NB4 (cell line): ENCODE measurements at places on chromosomes 4 and X.

- DNase-seq = no peak
Measured at GRCh38 chr4:108473163-108473720, 147.1 kb upstream of the RPL34 start.

DNA sequence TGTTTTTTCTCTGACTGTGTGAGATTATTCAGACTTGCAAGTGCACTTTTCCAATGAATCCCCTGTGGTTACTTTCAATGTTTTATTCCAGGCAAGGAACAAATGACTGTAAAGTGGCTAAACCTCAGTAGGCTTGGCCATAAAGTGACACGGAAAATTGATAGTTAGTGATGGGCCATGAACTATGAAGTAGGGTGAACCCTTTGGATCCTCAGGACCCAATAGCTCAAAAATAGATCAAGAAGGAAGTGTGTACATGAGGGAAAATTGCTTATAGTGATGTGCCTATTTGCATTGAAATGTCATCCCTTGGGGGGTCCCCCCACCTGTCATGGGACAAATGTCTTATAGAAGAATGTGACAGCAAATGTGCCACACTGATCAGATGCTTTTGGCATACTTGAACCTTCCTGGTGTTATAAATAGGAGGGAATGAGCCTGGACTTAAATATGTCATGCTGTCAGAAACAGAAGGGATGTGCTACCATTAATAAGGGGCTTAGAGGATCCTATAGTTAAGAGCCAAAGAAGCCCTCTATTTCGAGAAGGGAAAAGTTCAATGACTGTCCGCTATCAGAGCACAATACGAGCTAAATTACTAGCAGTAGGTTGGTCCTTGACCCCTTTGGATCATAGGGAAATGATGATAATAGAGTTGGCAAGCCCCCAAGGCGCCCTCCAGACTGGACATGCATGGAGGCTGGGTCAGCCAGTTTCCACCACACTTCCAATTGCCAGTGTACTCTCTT is 30.3 kb downstream of the SLC16A2 start:
- no peak for DNase-seq

GRCh38 chrX:38346150-38346549 is 6.3 kb upstream of the OTC start:
- DNase-seq = no peak

GRCh38 chr4:40238700-40239548 is 42.1 kb downstream of the RHOH start:
- DNase-seq = peak; percentile 51

DNA sequence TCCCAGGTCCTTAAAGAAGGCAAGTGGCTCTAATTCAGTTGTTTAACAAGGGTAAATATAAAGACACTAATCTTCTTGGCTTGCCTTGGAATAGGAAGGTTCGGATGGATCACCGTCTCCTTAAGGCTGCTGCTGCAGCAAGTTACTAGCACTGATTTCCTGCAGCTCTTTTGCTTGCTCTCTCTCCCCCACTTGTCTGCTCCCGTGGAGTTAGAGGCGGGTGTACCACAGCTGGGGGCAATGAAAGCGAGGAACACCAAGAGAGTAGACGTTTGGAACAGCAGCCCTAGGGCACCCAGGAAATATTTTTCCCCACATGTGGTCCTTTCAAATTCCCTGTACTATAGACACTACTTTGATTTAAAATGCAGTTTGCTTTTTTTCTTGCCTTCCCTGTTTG is 202.2 kb downstream of the SH2D1A start:
- DNase-seq = no peak

GRCh38 chr4:152795891-152796290 is 16.1 kb downstream of the ARFIP1 start:
- no peak for DNase-seq

GRCh38 chr4:178140326-178140915 is 698.2 kb upstream of the AGA start:
- DNase-seq = no peak

- DNase-seq = no peak
Measured at GRCh38 chr4:168569066-168569930, 72.4 kb downstream of the PALLD start.

- DNase-seq = no peak
Measured at GRCh38 chrX:75229774-75230173, 44.1 kb upstream of the UPRT start.

DNA sequence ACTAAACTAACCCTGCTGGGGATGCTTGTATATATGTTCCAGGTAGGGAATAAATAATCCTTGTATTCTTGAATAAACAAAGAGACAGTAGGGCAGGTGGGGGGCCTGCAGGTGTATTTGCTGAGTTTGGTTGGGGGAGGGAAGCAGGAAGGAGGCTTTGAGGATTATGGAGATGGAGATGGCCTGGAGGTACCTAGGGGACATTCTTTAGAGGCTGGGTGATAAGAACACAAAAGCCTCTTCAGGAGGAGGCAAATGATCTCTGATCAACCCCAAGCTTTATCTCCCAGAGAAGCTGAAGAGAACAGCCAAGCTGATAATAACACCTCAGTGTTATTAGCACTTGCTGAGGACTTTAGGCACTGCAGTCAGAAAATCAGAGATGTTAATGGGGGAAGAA is 187.7 kb downstream of the MGST2 start:
- no peak for DNase-seq

DNA sequence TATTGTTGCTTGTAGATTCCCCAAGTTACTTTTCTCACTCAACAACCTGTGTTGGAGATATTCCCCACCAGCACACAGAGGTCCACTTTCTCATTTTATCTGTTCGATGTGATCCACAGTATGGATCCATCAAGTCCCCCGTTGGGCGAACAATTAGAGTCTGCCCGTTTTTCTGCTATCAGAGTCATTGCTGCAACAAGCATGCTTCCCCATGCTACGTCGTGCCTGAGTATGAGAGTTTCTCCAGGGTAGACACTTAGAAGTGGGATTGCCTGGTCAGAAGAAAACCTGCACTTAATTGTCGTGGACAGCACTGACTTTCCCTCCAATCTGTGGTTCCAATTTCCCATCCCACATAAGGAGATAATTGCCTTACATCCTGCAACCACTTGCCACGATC is 62.7 kb upstream of the SHOX start:
- DNase-seq = no peak

DNA sequence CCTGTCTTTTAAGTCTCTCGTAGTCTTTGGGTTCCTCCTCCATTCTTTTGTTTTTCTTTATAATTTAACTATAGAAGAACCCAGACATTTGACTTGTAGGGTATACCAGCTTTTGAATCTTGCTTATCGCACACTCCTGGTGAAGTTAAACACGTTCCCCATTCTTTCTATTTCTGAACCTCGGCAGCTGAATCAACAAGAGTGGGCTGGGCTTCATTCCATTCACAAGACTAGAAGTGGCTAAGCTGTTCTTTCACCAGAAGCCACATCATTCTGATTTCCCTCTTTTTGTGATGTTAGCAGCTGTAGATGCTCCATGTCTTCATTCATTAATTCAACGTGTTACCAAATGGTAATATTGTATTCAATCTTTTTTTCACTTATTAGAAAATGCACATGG is 167.9 kb downstream of the CORIN start:
- DNase-seq = no peak

- DNase-seq = no peak
Measured at GRCh38 chr4:189364032-189364449, 576.6 kb upstream of the FRG1 start.

DNA sequence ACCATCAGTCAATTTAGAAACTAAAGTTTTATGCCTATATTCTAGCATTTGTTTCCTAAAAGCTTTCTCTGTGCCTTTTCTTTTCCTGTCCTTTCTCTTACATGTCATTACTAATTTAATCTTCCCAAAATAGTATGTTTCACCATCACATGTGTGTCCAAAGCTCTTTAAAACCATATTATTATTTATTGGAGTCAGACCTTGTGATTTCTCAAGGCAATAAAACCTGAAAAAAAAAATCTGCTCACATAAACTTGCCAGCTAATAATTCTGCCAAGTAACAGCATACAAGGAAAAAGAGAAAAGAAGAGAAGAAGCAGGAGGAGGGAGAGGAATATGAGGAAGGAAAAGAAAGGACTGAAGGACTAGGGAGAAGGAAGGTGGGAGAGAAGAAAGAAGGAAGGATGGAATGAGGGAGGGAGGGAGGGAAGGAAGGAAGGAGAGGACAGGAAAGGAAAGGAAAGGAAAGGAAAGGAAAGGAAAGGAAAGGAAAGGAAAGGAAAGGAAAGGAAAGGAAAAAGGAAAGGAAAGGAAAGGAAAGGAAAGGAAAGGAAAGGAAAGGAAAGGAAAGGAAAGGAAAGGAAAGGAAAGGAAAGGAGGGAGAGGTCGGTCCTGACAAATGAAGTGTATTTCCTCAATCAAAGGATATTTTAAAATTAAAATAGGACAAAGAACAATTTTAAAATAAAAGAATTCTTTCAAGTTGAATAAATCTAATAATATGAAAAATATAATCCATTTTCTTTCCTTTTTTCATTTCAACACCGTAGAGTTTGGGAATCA is 57.4 kb downstream of the ANTXR2 start:
- no peak for DNase-seq

GRCh38 chrX:68532831-68533533 is 34.1 kb downstream of the YIPF6 start:
- DNase-seq = no peak

DNA sequence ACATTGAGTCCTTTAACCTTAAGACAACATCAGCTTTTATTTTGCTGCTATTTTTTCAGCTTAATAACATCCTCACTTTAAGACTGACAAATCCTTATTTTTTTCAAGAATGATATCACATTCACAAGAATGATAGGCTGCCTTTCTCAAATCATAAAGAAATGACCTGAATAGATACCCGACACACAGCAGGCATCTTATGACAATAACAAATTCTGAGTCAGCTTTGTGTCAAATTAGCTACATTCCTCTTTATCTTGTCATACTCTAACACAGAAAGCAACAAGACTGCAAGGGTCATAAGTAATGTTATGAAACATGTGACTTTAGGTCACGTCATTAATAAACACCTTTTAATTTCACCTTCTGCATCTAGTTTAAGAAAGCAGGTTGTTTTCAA is 2387.6 kb downstream of the PCDH7 start:
- DNase-seq = no peak

- DNase-seq = no peak
Measured at GRCh38 chr4:178339769-178340168, 897.5 kb upstream of the AGA start.

DNA sequence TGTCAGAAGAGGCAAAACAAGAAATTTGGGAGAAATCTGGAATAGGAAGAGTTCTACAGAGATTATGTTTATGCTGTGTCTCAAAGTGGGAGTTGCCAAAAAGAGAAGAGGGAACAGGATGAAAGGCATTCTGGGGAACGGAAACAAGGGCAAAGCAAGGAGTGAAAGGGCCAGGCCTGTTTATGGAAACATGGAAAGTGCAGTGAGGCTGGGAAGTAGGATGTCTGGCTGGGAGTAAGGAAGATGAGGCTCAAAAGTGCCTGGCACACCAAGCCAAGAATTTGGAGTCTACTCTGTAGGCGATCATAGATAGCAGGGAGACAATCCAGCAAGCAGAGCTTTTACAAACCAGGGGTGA is 1.8 kb upstream of the CUL4B start:
- DNase-seq = no peak

GRCh38 chr4:85751866-85752265 is 276.9 kb downstream of the ARHGAP24 start:
- DNase-seq = no peak

- no peak for DNase-seq
Measured at GRCh38 chr4:70842761-70843435, 3.2 kb upstream of the GRSF1 start.

DNA sequence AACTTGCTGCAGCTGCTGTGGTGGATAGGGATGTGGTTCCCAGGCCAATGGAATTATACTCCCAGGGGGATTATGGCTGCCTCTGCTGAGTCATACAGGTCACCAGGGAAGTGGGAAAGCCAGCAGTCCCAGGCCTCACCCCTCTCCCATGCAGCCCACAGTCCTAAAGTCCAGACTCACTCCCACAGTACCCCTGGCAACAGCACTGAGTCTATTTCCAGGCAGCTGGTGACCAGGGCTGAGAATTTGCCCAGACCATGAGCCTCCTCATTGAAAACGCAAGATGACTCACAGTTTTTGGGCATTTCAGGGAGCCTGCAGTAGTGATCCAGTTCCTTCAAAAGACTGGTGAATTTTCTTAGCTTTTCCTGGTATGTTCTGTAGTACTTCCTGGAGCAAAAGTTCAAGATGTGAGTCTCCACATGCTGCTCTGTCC is 137.6 kb downstream of the NPNT start:
- no peak for DNase-seq

DNA sequence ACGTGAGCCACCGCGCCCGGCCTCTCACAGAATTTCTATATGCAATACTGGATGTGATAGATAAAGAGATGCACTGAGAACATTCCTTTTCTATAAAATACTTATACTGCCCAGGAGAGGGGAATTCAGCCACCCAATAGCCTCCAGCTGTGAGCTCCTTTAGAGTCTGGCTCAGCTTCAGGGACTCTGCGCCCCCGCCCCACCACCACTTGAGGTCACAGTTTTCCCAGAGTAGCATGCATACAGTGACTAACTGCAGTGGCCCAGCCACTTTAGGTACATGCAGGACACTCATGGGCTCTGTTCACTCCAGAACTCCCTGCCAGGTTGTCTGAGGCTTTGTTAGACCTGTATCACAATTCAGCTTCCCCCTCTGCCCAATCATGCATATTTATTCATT is 144.4 kb upstream of the TET2 start:
- DNase-seq = no peak

DNA sequence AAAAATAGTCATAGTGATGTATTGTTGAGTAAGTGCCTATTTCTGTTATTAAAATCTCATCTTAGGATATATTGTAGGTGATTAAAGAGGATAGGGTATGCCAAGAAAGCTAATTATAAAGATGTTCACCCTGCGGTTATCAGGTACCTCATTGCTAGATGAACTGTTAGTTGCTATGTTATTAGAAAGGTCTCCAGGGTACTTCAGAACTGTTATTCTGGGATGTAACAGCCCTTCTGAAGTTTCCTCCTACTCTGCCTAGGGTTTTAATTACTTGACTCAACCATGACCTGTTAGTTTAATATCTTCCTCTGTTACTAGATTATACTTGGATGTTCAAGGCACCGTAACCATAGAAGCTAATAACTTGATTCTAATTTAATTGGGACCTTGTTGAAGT is 15.4 kb downstream of the TMPRSS11E start:
- no peak for DNase-seq

DNA sequence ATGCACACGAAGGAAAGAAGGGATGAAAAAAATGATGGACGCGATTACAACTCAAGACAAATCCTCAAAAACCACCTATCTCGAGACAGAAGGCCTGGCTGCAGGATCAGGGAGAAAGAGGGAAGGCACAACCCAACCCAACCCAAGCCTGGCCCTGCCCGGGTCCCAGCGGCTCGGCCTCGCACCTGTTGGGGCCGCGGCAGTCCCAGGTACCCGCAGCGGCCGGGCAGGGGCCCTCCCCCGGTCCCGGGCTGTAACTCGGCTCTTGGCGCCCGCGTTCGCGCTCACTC is 464 bp downstream of the RASGEF1B start:
- no peak for DNase-seq

GRCh38 chr4:48254381-48255071 is 15.1 kb downstream of the TEC start:
- no peak for DNase-seq

- DNase-seq = peak; percentile 60
Measured at GRCh38 chrX:20988118-20988517, 386.1 kb upstream of the CNKSR2 start.
